Trophoblast cell (in vitro differentiated cells and primary cell): ENCODE measurements at places on chromosomes 6 and 20.

- DNase-seq = peak; percentile 9
Observed at GRCh38 chr6:131631625-131632289, 3.7 kb upstream of the MED23 start.

- DNase-seq = no peak
Observed at GRCh38 chr6:149443411-149444181, 41.2 kb downstream of the ZC3H12D start.

GRCh38 chr20:41242352-41242751, 75.2 kb downstream of the ZHX3 start:
- DNase-seq = no peak

GRCh38 chr20:60063048-60063451, 104.8 kb downstream of the CDH26 start:
- peak; percentile 12 for DNase-seq

DNA sequence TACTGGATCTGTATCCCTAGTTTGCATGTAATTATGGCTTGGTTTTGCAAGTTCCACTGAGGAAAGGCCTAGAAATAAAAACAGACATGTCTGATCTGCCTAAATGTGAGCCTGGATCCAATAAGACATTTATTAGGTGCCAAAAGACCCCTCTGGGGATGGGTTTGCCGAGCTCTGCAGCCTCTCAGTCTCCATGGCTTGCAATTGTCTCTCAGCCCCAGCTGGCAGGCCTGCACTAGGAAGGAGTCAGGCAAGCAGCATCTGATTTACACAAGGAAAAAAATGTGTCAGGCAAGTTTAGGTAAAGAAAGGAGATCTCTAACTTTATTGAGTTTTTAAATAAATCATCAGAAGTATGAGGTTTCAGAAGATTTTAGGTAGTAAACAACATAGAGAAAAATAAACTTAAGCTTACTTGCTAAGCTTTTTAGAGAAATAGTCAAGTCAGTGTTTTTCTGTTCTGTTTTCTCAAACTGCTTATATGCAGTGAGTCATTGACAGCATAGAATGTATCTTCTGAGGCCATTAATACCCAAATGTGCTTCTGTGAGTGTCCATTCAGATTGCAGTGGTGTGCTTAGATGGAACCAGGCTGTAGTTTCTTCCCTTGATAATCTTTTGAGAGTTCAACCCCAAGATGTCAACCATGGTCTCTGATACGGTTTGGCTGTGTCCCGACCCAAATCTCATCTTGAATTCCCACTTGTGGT, 121.0 kb downstream of the FHL5 start:
- DNase-seq = no peak

DNA sequence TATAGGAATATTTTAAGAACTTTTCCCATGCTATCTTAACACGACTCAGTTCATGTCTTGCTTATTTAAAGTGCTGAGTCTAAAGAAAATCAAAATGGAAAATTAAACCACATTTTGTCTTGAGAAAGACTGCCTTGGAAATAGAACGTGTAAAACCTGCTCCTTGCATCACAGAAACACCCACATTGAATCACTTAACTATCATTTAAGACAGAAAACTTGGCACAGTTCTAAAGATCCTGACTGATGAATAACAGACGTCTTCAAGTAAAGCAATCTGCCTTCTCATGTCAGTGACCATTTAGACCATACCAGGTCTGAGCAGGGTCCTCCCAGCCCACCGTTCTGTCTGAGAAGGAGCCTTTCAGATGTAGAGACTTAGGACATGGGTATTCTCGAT, 7.4 kb downstream of the PERP start:
- peak; percentile 87 for DNase-seq

GRCh38 chr20:17177341-17177740, 49.5 kb upstream of the PCSK2 start:
- no peak for DNase-seq

- no peak for DNase-seq
Observed at GRCh38 chr6:66096679-66097078, 389.7 kb upstream of the EYS start.
